NCI-H2081 (cell line): ENCODE measurements at places on chromosomes 1 and 21.

GRCh38 chr1:81439046-81439823, 361.5 kb upstream of the ADGRL2 start:
- DNase-seq = no peak

DNA sequence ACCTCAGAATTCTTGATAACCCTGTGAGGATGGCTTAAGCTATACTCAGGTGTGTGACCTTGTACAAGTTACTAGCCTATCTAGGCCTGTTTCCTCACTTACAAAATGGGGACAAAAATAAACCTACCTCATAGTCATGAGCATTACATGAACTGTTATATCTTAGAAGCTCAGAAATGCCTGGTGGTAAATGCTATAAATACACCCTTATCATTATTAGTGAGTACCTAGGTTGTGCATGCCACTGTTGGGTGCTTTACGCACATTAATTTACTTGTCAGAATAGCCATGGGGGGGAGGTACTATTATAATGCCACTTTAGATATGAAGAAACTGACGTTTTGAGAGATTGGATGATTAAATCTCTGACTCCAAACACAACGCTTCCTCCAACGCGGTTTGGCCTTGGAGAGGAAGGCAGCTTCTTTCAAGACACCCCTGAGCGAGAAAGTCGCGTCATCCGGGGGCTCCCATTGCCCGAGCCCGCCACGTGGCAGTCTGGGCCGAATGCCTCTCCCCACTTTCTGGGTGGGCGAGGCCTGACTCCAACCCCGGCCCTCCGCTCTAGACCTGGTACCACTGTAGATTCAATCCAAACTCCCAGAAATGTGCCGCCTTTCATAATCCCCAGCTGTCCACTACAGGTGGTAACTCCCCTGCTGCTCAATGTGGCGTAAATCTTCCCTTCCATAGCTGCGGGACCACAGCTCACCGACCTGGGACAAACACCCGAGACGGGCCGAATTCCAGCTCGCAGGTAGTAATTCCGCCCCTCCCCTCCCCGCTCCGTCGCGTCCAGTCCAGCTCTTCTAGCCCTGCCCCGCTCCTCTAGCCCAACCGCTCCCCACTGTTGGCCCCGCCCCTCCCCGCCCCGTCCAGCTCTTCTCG, 771 bp upstream of the RAD54L start:
- DNase-seq = no peak

DNA sequence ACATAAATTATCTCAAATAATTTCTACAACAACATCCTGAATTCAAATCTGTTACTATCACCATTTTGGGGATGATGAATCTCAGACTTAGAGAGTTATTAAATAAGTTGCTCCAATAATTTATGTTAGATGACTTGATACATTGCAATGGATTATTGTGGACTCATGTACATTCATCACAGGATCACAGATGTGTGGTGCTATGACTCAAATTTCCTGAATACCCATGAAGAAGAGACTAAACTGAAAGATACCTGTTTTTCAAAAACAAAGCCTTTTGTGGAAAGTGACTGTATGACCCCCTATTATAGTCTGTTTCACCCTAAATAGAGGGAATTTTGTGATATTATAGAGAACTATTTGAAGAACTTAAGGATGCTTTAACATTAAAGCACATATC, 315.0 kb downstream of the PLA2G4A start:
- DNase-seq = no peak

DNA sequence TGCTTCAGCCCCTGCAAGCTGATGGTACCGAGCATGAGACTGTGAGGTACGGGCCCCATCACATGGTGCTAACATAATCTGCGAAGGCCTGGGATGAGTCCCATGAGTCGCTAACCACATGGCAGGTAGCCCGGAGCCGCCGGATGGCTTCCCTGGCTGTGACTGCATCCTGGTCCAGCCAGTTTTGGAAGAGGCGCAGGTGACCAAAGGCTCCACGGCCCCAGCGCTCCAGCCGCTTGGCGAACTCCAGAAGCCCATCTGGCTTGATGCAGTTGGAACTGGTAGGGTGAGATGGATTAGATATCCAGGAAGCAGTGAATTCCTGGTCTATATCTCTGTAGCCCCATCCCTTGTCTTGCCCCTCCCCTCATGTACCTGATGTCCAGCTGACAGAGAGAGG, 24.6 kb downstream of the LRRC41 start:
- no peak for DNase-seq
